ENCODE measurements at places on chromosomes 7 and 10.
A peak's percentile ranks its signal among the peaks of the same experiment; 100 is the strongest.

- no peak for DNase-seq
Measured at GRCh38 chr7:101630591-101630990, 1.5 kb upstream of the MYL10 start.

GRCh38 chr7:80264769-80265495 lies 130.3 kb downstream of the GNAI1 start:
- no peak for DNase-seq

DNA sequence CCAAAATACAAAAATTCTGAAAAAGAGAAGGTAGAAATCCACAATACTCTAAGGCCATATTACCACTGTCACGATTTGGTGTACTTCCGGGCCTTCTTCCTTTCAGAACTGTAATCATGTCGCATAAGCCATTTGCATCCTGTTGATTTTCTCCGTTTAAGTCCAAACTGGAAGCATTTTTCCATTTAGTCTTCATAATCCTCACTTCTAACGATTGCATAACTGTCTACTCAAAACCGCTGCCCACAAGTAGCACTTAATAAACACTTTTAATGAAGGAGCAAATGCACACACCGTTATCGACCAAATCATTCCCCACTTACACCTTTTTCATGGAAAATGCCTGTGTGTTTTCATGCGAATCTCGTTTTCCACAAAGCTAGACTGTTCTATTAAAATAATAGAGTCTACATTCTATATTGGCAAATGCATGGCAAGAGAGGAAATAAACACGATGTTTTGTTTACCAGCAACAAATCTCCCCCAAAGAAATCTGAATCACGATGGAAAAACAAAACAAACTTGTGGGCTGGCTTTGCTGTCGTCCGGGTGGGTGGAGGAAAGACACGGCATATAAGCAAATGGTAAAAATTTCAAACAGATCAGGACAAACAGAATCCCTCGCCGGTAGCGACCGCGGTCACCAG lies 1.0 kb downstream of the ATE1 start:
- peak; percentile 3 for DNase-seq

DNA sequence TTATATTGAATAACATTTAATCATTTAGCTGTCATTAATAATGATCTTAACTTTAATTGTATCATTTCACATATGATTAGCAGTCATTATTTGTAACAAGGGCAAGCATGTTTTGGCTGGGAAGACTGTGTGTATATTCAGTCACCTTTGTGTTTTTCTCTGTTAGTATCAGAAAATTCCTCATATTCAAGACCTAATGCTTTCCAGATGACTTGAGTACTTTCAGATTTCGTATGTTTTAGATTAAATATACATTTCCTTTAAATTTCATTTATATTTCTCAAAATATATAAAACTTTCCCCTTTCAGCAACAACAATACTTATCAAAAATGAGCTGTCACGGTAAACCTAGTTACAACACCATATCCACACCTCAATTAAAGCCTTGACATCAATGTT lies 6.3 kb upstream of the CACNA2D1 start:
- DNase-seq = no peak

DNA sequence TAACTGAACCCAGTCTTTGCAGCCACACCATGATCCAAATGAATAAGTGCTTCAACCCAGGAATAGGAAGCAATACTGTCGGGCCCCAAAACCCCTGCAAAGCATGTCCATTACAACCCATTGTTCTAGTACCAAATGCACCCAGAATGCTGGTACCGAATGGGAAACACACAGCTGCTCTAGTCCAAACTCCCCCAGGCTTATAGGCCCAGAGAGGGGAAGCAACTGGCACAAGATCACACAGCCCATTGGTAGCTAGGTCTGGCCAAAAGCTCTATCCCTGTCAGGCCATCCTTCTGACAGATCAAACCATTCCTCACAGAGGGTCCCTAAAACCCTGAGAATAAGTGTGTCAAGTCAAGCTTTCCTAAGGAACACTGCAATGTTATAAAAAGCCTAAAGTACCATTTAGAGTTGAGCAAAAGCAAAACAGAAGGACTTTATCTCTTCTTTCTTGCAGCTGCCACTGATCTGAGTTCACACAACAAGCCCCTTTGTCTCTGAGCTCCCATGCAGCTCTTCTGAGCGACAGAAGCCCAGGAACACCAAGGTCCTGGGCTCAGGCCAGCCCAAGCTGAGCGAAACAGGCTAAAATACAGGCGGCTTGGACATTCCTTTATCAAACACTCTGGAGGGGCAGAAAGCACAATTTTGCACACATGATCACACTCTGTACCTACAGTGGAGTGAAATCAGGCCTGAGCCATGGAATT lies 116.7 kb downstream of the SGMS1 start:
- DNase-seq = no peak

DNA sequence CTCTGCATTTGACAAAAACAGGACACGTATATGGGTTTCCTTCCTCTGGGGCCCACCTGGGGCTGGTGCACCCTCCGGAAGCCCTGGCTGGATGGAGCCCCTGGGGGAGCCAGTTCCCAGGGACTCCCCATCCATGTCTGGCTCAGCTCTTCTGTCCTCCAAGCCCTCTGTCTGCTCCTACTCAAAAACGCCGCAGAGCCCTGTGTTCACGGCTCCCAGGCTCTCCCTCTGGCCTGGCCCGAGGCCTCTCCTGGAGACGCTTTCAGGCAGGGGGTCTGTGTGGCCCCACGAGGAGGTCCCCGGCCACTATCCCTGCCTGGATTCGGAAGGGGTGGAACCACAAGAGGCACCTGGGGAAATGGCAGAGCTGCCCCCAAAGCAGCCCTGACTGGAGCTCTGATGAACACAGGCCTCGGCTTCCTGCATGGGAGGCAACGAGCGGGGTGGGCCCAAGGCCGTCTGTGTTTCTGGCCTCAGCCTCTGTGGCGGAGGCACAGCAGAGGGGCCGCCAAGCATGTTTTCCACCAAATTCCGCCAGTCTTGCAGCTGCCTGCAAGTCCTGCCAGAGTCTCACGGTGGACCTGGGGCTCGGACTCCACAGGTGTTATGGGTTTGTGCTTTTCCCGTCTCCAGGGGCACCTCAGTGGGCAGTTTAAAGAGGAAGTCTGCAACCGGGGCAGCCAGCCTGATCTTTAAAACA lies 22.6 kb upstream of the INPP5A start:
- no peak for DNase-seq

- DNase-seq = no peak
Measured at GRCh38 chr10:69492091-69492745, 41.0 kb downstream of the TSPAN15 start.

GRCh38 chr10:36681751-36682632 lies 443.4 kb upstream of the ANKRD30A start:
- DNase-seq = no peak

DNA sequence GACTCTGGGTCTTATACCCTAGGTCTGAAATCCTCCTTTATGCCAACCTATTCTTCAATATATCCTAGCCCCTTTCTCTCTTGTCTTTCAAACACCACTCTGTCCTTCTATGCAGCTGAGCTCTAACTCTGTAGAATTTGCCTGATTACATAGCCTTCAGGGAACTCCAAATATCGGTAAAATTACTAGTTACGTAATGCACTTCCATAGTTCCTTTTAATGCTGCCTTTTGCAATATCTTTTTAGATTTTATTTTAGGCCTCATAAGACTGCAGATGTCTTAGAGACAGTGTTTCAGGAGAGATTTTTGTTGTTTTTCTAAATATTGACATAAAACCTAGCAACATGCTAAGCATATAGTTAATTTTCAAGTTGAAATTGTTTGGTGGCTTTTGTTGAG lies 924.8 kb downstream of the CNTNAP2 start:
- no peak for DNase-seq

DNA sequence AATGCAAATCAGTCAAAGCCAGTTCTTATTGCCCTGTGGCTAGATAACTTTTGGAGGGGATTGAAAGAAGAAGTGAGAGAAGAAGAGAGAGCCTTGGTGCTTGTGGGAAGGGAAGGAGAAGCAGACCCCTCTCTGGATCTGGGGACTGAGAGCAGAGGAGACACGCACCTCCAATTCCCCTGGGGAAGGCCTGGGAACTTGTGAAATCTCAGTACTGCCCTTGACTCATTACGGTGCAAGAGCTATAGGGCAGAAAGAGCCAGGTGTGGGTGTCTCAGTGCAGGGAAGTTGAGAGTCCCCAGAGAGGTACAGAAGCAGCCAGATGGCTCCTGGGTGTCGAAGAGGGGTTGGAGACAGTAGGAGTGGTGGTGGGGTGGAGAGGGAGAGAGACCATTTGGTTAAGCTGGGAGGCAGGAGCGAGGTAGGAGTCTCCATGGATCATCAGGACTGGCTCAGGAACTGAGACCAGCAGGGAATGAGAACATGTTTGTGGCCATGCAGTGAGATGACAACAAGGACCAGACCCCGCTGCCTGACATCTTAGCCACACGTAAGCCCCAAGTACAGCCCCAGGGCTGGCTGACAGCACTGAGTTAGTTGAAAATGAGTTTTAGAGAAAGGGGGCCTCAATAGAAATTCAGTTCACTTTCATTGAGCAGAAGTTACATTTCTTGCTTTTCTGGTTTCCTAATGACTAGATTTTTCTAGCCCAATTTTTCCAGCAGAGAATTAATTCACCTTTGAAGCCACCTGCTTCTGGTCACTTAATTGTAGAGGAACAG lies 238.2 kb downstream of the BUB3 start:
- DNase-seq = no peak

GRCh38 chr7:26326211-26326610 lies 34.5 kb downstream of the SNX10 start:
- DNase-seq = no peak

DNA sequence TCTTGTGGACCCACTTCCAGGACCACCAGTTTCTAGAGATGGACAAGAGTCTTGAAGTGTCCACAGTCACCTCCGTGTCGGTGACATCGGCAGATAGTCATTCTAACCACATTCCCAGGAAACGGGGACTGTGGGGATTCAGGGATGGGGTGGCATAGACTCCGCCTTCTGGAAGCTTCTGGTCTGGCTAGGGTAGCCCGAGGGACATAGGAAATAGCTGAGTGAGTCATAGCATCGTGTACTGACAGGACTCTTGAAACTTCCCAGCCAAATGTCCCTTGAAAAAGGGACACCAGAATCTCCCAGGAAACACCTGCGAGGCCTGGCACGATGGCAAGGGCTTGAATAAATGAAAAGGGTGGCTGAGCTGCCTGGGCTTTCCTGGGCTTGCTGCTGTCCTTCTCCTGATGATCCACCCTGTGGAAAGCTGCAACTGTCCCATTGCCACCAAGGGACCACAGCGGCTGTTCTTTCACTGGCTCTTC lies 84.1 kb upstream of the LRRC4 start:
- DNase-seq = no peak

- no peak for DNase-seq
Measured at GRCh38 chr10:132061030-132061429, 4.7 kb upstream of the JAKMIP3 start.

- no peak for DNase-seq
Measured at GRCh38 chr10:98039690-98040381, 9.4 kb upstream of the CRTAC1 start.

DNA sequence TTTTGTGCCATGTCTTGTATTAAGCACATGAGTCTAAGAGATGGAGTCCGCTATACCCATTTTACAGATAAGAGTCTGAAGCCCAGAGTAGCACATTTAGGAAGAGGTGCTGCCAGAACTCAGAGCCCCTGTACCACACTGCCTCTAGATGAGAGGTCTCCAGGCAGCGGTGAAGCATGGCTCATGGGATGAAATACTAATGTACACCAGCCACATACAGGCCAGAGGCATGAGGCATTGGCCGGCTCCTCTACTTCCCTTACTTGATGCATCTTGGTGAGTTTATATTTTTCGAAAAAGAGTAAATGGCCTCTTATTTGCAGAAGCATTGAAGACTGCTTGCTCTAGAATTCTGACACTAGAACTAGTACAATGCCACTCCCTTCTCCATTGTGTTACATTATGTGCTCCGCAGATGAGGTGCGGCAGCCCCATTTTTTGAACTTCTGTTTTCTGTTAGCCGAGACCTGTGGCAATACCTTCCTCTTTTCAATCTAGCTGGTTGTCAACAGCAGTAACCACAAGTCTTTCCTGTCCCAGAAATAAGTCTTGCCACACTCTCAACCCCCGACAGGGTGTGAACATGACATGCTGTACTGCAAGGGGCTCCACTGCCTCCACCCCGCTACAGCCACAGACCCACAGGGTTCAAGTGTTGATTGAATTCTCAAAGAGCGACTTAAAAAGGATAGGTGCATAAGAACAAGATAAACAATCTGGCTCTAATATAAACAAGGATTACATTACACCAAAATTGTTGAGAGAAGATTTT lies 145.3 kb downstream of the CELF2 start:
- peak; percentile 52 for DNase-seq

DNA sequence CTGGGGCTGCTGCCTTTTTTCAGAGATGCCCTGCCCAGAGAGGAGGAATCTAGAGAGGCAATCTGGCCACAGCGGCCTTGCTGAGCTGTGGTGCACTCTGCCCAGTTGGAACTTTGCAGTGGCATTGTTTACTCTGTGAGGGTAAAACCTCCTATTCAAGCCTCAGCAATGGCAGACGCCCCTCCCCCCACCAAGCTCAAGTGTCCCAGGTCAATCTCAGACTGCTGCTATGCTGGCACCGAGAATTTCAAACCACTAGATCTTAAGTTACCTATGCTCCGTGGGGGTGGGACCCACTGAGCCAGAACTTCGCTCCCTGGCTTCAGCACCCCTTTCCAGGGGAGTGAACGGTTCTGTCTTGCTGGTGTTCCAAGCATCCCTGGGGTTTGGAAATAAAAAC lies 77.2 kb downstream of the EXOC4 start:
- DNase-seq = no peak

DNA sequence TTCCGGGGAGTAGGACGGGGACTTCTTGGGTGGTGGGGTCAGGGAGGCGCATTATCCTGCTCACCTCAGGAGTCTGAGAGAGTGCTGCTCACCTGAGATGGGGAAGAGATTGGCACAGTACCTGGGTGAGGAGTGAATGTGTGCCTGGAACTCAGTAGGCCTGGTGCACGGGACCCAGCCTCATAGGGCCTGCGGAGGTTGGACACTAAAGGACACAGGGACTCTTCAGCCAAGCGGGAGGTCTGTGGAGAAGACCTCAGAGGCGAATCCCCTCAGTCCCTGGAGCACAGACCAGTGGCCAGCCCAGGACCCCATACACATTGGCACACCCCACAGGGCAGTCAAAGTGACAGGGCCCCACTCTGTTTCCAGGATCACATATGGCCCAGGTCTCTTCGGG lies 73.2 kb downstream of the OAT start:
- DNase-seq = no peak

GRCh38 chr10:14381475-14381874 lies 50.8 kb upstream of the FRMD4A start:
- DNase-seq = no peak

DNA sequence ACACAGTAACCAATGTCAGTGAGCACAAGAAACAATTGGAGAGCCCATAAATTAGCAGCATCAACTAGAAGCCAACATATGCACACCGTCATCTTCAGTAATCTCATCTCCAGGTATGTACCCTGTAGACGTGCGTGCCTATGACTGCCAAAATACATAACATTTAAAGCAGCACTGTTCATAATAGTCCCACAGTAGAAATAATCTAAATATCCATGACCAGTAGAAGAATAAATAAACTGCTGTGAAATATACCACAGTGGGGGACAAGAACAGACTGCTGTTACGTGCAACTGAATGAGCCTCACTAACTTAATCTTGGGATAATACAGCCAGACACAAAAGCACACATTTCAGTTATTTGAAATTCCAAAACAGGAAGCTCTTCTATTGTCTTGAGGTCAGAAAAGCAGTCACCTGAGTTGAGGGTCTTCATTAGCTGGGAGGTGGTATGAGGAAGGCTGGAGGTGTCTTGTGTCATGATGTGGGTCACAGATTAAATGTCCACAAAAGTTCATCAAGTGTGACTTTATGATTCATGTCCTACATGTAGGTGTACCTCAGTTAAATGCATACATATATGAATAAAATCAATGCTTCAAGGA lies 454.2 kb upstream of the AKR1E2 start:
- DNase-seq = no peak

All from activated CD4-positive, alpha-beta T cell treated with anti-CD3 and anti-CD28 coated beads, Interleukin-2, amount 50 U/mL, for 4 hours (primary cell).